H9 (cell line): ENCODE measurements at places on chromosomes 4 and X. TPM values are rescaled to one million over a fixed set of nuclear protein-coding genes. Genes with fewer than 3 reads are reported as not detected.

GRCh38 chr4:184510401-184510800 is 36.1 kb upstream of the IRF2 start:
- no peak overlapping the region for H3K4me3 ChIP-seq
- DNase-seq: no peak
- H3K27me3 ChIP-seq: no peaks in the 10 kb centered on the region; the same call in 1 of the 2 replicates
- no peaks in the 10 kb centered on the region for H3K36me3 ChIP-seq
- H3K27ac ChIP-seq: no peak overlapping the region
- H3K4me1 ChIP-seq: no peaks in the 10 kb centered on the region; the same call in 1 of the 2 replicates

DNA sequence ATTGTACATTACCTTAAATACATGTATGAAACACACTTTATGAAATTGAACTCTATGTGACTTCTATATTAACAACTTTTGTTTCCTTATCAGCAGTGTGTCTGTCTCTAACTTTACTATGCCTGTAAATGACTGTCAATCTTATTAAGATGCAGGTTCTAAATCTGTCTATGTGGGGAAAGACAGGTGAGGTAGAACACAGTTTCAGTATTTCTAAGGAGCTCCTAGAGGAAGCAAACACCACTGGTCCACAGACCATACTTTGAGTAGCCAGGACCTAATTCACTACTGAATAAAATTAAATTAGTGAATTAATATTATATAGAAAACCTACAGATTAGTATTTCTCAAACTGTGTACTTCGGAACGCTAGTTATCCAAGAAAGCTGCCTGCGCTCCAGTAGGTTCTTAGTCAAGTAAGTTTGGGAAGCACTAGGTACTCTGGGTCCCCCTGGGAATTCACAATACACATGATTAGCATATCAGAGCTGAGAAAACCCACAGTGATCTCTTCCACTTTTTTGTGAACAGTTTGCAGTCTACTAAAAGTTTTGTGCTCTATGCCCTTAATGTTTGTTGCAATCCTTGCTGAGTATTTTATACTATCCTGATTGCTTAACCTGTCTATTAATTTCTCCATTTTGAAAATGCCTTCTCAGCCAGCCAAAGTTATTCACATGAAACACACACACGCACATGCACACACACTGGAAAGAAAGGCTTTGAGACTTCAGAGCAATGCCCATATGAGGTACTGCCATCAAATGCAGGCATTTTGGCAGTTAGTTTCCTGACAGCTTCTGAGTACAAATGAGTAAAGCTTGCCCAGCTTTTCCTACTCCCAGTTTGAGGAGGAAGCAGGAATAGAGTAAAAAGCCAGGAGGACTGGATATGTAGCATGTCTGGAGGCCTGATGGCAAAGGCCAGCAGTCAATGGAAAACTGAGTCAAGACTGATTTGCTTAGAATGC is 133.6 kb upstream of the CPEB2 start:
- no peak overlapping the region for H3K4me3 ChIP-seq
- H3K4me1 ChIP-seq: peaks cover 3% of the 10 kb centered on the region; the same call in 1 of the 2 replicates
- no peaks in the 10 kb centered on the region for H3K36me3 ChIP-seq
- DNase-seq: no peak

DNA sequence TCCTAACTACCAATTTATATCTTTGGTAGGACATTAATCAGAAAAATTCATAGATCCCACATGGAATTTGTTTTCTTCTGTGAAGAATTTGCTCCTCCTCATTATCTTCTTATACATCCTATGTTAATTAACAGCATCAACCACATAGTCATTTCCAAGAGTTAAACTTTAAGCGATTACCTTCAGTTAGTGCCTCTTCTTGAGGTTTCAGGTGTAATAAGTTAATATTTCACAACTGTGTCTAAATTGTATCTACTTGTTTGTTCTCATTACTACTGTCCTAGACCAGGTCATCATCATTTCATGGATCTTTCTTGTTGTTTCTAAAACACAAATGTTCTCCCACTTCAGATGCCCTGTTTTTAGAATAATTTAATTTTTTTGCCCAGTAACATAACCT is 457.9 kb downstream of the FAT4 start:
- H3K27ac ChIP-seq: no peak overlapping the region
- no peak overlapping the region for H3K4me3 ChIP-seq
- no peaks in the 10 kb centered on the region for H3K4me1 ChIP-seq
- peaks cover 31% of the 10 kb centered on the region for H3K36me3 ChIP-seq

GRCh38 chrX:70921709-70922352 is 9.1 kb downstream of the SLC7A3 start:
- H3K27me3 ChIP-seq: no peaks in the 10 kb centered on the region
- no peaks in the 10 kb centered on the region; the same call in 1 of the 2 replicates for H3K4me1 ChIP-seq
- H3K4me3 ChIP-seq: peak overlapping the region; percentile 2; the same call in 1 of the 2 replicates
- no peak for DNase-seq
- peak overlapping the region; percentile 97 for H3K27ac ChIP-seq

GRCh38 chrX:151765026-151765425 is 30.5 kb downstream of the CNGA2 start:
- H3K4me3 ChIP-seq: no peak overlapping the region
- DNase-seq: no peak
- no peaks in the 10 kb centered on the region for H3K36me3 ChIP-seq
- no peak overlapping the region for H3K27ac ChIP-seq
- no peaks in the 10 kb centered on the region for H3K4me1 ChIP-seq

GRCh38 chrX:48911412-48912182 is at the start of gene SLC35A2:
Gene SLC35A2 (minus strand): TSS chrX:48911646. CDS start chrX:48911636, 10 bp downstream.
- H3K4me3 ChIP-seq: peak within 1 kb of the TSS; percentile 87
- peak; percentile 86 for DNase-seq
- no peaks in the 10 kb centered on the region for H3K4me1 ChIP-seq
- H3K36me3 ChIP-seq: peaks cover 49% of the 10 kb centered on the region
- H3K27ac ChIP-seq: peak within 1 kb of the TSS; percentile 47

DNA sequence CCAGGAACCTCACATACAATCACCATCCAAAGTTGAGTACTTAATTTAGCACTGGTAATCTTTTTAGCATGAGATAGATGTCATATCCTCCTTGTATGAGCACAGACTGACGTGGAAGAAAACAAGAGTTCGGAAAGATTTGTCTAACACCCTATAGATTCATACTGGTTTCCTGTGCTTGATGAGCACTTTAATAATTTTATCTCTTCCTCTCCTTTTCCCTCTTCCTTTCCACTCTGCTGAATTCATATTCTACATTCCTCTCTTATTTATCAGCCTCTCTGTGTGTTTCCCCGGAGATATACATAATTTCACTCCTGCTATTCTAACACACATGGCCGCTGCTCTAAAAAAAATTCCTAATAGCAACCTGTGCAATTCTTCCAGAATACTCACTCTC is 273.9 kb downstream of the AFF2 start:
- no peak overlapping the region for H3K4me3 ChIP-seq
- peaks cover 8% of the 10 kb centered on the region; the same call in 2 of the 3 replicates for H3K36me3 ChIP-seq
- no peaks in the 10 kb centered on the region for H3K4me1 ChIP-seq
- no peak for DNase-seq
- H3K27me3 ChIP-seq: no peaks in the 10 kb centered on the region

- no peak overlapping the region for H3K27ac ChIP-seq
- peaks cover 2% of the 10 kb centered on the region; the same call in 1 of the 2 replicates for H3K4me1 ChIP-seq
- no peak for DNase-seq
- no peaks in the 10 kb centered on the region for H3K36me3 ChIP-seq
- no peak overlapping the region for H3K4me3 ChIP-seq
Observed at GRCh38 chr4:81988178-81988577, 385.6 kb downstream of the HNRNPD start.

GRCh38 chr4:82802911-82803310 is 4.3 kb upstream of the SCD5 start:
- H3K4me1 ChIP-seq: no peaks in the 10 kb centered on the region
- no peak for DNase-seq
- H3K27ac ChIP-seq: no peak overlapping the region
- peaks cover 37% of the 10 kb centered on the region for H3K27me3 ChIP-seq
- no peak overlapping the region for H3K4me3 ChIP-seq
- H3K36me3 ChIP-seq: no peaks in the 10 kb centered on the region

GRCh38 chrX:137562096-137562495 is 3.8 kb upstream of the ZIC3 start:
- H3K27ac ChIP-seq: no peak overlapping the region
- DNase-seq: no peak
- no peaks in the 10 kb centered on the region for H3K27me3 ChIP-seq
- H3K4me1 ChIP-seq: no peaks in the 10 kb centered on the region; the same call in 1 of the 2 replicates
- peaks cover 4% of the 10 kb centered on the region for H3K36me3 ChIP-seq

DNA sequence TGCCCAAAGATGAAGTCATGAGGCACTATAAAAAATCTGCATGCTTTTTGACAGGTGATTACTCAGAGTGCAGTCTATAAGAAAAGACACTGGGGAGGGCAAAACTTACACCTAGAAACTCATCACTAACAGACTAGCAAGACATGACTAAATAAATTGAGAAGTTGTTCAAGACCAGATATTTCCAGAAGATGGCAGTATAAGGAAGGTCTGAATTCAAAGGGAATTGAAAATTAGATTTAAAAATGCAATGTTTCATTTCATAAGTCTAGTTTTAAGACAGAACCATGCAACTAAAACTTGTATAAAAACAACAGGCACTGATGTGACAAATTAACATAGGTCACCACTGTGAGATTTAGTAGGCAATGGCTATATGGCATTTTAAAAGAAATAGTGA is 232.5 kb upstream of the POF1B start:
- no peaks in the 10 kb centered on the region for H3K36me3 ChIP-seq
- H3K27ac ChIP-seq: no peak overlapping the region
- H3K27me3 ChIP-seq: no peaks in the 10 kb centered on the region

DNA sequence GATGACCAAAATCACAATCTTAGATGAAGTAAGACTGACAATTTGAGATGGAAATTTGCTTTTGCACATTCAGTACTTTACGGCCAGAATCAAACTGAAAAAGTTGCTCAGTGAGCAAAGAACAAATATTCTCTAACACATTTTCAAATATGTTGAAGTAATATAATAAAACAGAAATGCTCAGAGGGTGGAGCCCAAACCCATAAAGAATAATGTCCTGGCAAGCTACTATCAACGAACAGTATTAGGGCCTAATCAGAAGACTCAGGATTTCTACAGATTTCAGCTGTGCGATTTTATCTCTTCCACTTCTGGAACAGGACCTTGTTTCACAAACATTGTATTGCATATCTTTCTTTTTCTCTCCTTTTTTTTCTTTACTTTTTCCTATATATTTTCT is 505.0 kb downstream of the TECRL start:
- H3K27me3 ChIP-seq: no peaks in the 10 kb centered on the region
- peaks cover 3% of the 10 kb centered on the region; the same call in 1 of the 2 replicates for H3K4me1 ChIP-seq
- no peak overlapping the region for H3K4me3 ChIP-seq

DNA sequence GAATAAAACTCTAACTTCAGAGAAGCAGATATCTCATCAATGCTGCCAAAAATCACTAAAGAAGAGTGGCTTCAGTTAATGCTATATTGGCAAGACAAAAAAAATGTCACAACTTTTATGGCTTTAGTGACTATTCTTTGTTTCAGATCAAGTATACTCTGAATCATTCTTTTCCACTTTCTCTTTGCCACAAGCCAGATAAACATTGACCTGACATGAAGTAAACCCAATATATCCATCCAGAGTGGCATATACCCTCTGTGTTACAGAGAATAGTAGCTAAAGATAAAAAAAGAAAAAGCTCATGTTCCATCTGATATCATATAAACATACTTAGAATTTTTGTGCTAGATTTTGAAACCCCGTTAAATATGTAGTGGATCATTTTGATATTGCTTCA is 206.7 kb upstream of the CNKSR2 start:
- no peak overlapping the region for H3K4me3 ChIP-seq
- H3K36me3 ChIP-seq: no peaks in the 10 kb centered on the region
- H3K27ac ChIP-seq: no peak overlapping the region
- DNase-seq: no peak

DNA sequence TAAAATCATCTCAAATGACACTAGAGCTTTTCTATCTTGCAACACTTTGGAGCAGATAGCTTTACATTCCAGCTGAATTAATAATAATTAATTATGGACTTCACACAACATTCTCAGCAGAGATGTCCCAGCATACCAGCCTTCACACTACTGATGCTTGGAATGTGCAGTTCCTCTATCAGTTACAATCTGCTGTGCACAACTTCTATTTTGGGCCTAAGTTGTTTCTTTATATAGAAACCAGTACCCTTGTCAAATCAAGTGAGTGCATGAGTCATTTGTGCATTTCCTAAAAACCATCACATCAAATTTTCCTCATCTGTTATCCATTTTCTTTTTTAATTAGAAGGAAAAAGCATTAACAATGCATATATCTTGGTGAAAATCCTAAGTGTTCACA is 8.8 kb upstream of the RASL11B start:
- no peak for DNase-seq
- no peak overlapping the region for H3K27ac ChIP-seq
- H3K4me3 ChIP-seq: no peak overlapping the region
- H3K36me3 ChIP-seq: peaks cover 16% of the 10 kb centered on the region
- no peaks in the 10 kb centered on the region for H3K27me3 ChIP-seq

DNA sequence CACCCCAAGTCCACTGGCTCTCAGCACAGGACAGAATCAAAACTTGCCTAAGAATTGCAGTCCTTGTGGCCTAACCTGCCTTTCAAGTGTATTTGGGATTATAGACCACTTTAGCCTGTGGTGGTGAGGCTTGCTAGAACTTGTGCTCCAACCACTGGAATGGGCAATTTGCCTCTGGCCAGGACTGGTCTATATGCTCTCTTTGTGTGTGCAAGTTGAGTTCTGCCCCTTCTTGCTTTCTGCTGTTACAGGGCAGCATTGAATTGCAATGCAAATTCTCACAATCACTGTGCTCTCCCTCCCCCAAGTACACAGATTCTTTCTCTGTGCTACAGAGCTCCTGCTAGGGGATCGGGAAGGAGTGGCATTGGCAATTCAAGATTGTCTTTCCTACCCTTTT is 233.6 kb upstream of the DIPK2B start:
- peaks cover 5% of the 10 kb centered on the region; the same call in 1 of the 3 replicates for H3K36me3 ChIP-seq
- H3K27me3 ChIP-seq: no peaks in the 10 kb centered on the region
- H3K4me3 ChIP-seq: no peak overlapping the region
- H3K4me1 ChIP-seq: peaks cover 11% of the 10 kb centered on the region; the same call in 1 of the 2 replicates

GRCh38 chrX:96405842-96406241 is 278.8 kb upstream of the DIAPH2 start:
- H3K27me3 ChIP-seq: no peaks in the 10 kb centered on the region
- H3K4me1 ChIP-seq: peaks cover 7% of the 10 kb centered on the region
- DNase-seq: peak; percentile 58
- no peaks in the 10 kb centered on the region for H3K36me3 ChIP-seq
- H3K27ac ChIP-seq: peak overlapping the region; percentile 80
- H3K4me3 ChIP-seq: no peak overlapping the region; the same call in 2 of the 3 replicates

- H3K36me3 ChIP-seq: no peaks in the 10 kb centered on the region
- DNase-seq: no peak
- H3K27ac ChIP-seq: no peak overlapping the region
- H3K4me3 ChIP-seq: no peak overlapping the region
- H3K4me1 ChIP-seq: no peaks in the 10 kb centered on the region
- H3K27me3 ChIP-seq: no peaks in the 10 kb centered on the region
Observed at GRCh38 chrX:110082161-110082560, 79.2 kb downstream of the TMEM164 start.

GRCh38 chrX:155216940-155217440 is 730 bp downstream of the VBP1 start:
- H3K27ac ChIP-seq: no peak overlapping the region
- no peaks in the 10 kb centered on the region for H3K4me1 ChIP-seq
- peaks cover 13% of the 10 kb centered on the region for H3K36me3 ChIP-seq
- H3K27me3 ChIP-seq: no peaks in the 10 kb centered on the region
- no peak for DNase-seq

- no peak overlapping the region for H3K27ac ChIP-seq
- H3K36me3 ChIP-seq: peaks cover 13% of the 10 kb centered on the region
- H3K27me3 ChIP-seq: no peaks in the 10 kb centered on the region
- no peak overlapping the region for H3K4me3 ChIP-seq
- H3K4me1 ChIP-seq: no peaks in the 10 kb centered on the region
Observed at GRCh38 chr4:40857956-40858355, 108.2 kb downstream of the NSUN7 start.

Gene DMP1
- total RNA-seq: not detected in 2 replicates

Gene ANAPC10
- 25.3 and 26.1 TPM in 2 replicates for total RNA-seq

Gene MAGEC1
- not detected in 2 replicates for total RNA-seq

Gene IDH3G
- 43.2 and 47.1 TPM in 2 replicates for total RNA-seq

Gene SH3BP2
- 34.1 and 37.6 TPM in 2 replicates for total RNA-seq

Gene LNX1
- total RNA-seq: 1.7 and 2.1 TPM in 2 replicates

Gene TCEAL8
- total RNA-seq: 78.1 and 79.0 TPM in 2 replicates

Gene MXD4
- 24.1 and 25.4 TPM in 2 replicates for total RNA-seq

Gene TNMD
- 1.3 and 1.7 TPM in 2 replicates for total RNA-seq
